ENCODE measurements at places on chromosomes 4 and X. TPM values are rescaled to one million over a fixed set of nuclear protein-coding genes. Genes with fewer than 3 reads are reported as not detected.

DNA sequence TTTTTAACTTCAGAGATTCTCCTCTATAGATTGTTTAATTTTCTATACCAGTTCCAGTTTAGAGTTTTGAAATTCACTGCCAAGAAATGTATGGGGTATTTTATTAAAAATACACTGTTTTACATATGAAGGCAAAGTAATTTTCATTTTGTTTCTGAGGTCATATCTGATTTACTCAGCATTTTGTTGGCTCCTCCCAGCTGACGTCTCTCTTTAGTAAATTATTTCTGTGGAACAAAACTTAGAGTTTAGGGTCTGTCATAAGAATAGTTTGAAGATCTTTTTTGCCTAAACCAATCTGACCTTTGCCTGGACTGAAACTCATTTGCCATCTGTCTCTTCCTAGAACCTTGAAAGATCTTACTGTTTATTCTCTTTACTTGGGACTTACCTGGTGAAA, 16.9 kb downstream of the FNIP2 start:
- no peak overlapping the region for H3K27ac ChIP-seq
- peaks cover 19% of the 10 kb centered on the region for H3K4me1 ChIP-seq
- H3K4me3 ChIP-seq = no peak overlapping the region
- no peak for DNase-seq

- DNase-seq = no peak
- H3K27me3 ChIP-seq = peaks cover 18% of the 10 kb centered on the region
- H3K36me3 ChIP-seq = no peaks in the 10 kb centered on the region
- no peaks in the 10 kb centered on the region for H3K4me1 ChIP-seq
- no peak overlapping the region for H3K4me3 ChIP-seq
- no peak overlapping the region for H3K27ac ChIP-seq
Observed at GRCh38 chr4:3660086-3660927, 105.9 kb upstream of the ADRA2C start.

SMAD1 gene
- 2.8 TPM for total RNA-seq

GRCh38 chrX:13473442-13474163, 95.8 kb upstream of the EGFL6 start:
- H3K4me1 ChIP-seq = peaks cover 24% of the 10 kb centered on the region
- H3K27ac ChIP-seq = peak overlapping the region; percentile 53
- no peaks in the 10 kb centered on the region for H3K27me3 ChIP-seq
- peak overlapping the region; percentile 62 for H3K4me3 ChIP-seq
- no peak for DNase-seq

DNA sequence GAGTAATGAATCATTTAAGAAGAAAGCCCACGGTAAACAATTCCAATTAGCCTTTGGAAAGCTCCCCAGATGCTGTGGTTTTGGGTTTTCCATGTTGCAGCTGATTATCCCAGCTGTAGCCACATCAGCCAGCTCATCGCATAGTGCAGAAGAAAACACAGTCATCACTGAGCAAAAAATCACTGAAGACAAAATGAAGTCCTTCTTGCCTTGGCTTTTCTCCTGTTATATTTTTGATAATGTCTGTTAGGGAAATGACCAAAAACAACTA, 193.0 kb upstream of the C1QTNF7 start:
- no peaks in the 10 kb centered on the region for H3K27me3 ChIP-seq
- peaks cover 28% of the 10 kb centered on the region for H3K4me1 ChIP-seq
- DNase-seq = no peak
- H3K36me3 ChIP-seq = no peaks in the 10 kb centered on the region
- H3K4me3 ChIP-seq = no peak overlapping the region

NLGN3 gene
- 0.86 TPM for total RNA-seq

GRCh38 chr4:139311909-139312308, 9.6 kb upstream of the NDUFC1 start:
- no peak for DNase-seq
- no peak overlapping the region for H3K27ac ChIP-seq
- peaks cover 67% of the 10 kb centered on the region for H3K4me1 ChIP-seq
- peaks cover 9% of the 10 kb centered on the region for H3K36me3 ChIP-seq
- no peak overlapping the region for H3K4me3 ChIP-seq

DNA sequence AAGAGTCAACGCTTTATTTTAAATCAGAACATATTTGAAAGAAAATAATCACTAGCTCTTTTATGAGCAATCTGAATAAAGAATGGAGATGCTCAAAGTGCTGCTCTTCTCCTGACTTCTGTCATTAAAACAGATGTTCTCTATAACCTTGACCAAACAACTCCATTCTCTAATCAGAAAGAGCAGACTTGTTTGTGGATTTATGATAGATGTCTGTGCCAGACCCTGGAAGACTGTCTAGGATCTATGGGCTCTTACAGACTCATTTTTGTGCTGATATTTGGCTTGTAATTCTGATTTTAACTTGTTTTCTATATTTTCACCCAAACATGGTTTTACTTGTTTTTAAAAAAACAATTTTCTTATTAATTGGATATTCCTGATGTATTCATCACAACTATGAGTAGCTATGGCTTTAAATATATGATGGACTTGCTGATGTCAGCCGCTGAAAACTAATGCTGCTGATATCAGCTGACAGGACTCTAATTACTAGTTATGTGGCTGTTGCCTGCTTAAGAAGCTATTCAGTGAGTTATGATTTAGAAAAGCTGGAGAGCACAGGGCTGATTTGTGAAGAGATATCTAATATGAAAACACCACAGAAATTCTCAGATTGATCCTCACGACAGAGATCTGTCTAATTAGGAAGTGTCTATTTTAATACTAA, 31.6 kb upstream of the MAML3 start:
- peaks cover 7% of the 10 kb centered on the region for H3K27me3 ChIP-seq
- H3K4me3 ChIP-seq = no peak overlapping the region
- H3K27ac ChIP-seq = no peak overlapping the region
- H3K36me3 ChIP-seq = no peaks in the 10 kb centered on the region
- H3K4me1 ChIP-seq = no peaks in the 10 kb centered on the region

GRCh38 chr4:83212041-83212851, 72.4 kb downstream of the COQ2 start:
- peaks cover 57% of the 10 kb centered on the region for H3K4me1 ChIP-seq
- no peaks in the 10 kb centered on the region for H3K36me3 ChIP-seq
- no peak overlapping the region for H3K27ac ChIP-seq
- peak; percentile 55 for DNase-seq
- H3K27me3 ChIP-seq = peaks cover 7% of the 10 kb centered on the region

GRCh38 chr4:8921465-8921864, 49.8 kb upstream of the HMX1 start:
- H3K4me1 ChIP-seq = no peaks in the 10 kb centered on the region
- peaks cover 11% of the 10 kb centered on the region for H3K27me3 ChIP-seq
- no peak overlapping the region for H3K27ac ChIP-seq
- H3K4me3 ChIP-seq = no peak overlapping the region
- no peak for DNase-seq
- H3K36me3 ChIP-seq = peaks cover 1% of the 10 kb centered on the region

EPGN gene
- not detected for total RNA-seq

- H3K27me3 ChIP-seq = no peaks in the 10 kb centered on the region
- H3K4me3 ChIP-seq = no peak overlapping the region
- H3K27ac ChIP-seq = no peak overlapping the region
- DNase-seq = no peak
- no peaks in the 10 kb centered on the region for H3K36me3 ChIP-seq
Observed at GRCh38 chrX:110004731-110005369, 1.9 kb downstream of the TMEM164 start.

- H3K27ac ChIP-seq = no peak overlapping the region
- H3K27me3 ChIP-seq = peaks cover 5% of the 10 kb centered on the region
- DNase-seq = no peak
- no peak overlapping the region for H3K4me3 ChIP-seq
- H3K4me1 ChIP-seq = no peaks in the 10 kb centered on the region
Observed at GRCh38 chr4:147578051-147578476, 39.1 kb upstream of the TMEM184C start.

GRCh38 chr4:168451744-168452390, 28.4 kb downstream of the DDX60L start:
- peaks cover 30% of the 10 kb centered on the region for H3K4me1 ChIP-seq
- H3K4me3 ChIP-seq = no peak overlapping the region
- DNase-seq = no peak
- peaks cover 12% of the 10 kb centered on the region for H3K36me3 ChIP-seq
- no peaks in the 10 kb centered on the region for H3K27me3 ChIP-seq
